HT1080 (cell line): ENCODE measurements at places on chromosomes 11 and 22.

DNA sequence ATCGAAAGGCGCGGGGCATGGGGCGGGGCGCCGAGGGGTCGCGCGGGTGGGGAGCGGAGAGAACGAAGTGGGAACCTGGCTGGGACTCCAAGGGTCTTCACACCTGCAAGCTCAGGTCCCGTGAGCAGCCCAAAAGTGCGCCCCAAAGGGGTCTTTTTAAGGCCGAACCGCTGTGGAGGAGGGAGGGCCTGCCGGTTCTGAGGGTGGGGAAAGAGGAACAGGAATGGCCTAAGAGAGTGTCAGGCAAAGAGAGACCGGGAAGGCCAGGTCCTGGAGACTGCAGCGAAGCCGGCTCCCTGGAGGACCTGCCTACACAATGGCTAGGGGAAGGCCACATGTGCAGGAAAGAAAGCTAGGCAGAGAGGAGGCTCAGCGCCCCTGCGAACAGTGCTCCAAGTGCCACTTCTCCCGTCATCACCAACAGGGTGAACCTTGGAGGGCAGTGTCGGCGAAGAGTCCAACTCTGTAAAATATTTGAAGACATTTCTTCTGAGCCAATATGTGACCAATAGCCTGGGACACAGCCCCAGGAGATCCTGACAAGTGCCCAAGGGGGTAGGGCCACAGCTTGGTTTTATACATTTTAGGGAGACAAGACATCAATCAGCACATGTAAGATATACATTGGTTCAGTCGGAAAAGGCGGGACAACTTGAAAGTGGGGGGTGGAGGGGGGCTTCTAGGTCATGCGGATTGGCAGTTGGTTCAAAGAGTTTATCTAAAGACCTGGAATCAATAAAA, 710 bp upstream of the DGCR2 start:
- no peak for DNase-seq

GRCh38 chr11:3189196-3189843, 24.2 kb upstream of the OSBPL5 start:
- DNase-seq, result no peak

GRCh38 chr11:10865837-10866270, 8.0 kb upstream of the ZBED5 start:
- no peak for DNase-seq

DNA sequence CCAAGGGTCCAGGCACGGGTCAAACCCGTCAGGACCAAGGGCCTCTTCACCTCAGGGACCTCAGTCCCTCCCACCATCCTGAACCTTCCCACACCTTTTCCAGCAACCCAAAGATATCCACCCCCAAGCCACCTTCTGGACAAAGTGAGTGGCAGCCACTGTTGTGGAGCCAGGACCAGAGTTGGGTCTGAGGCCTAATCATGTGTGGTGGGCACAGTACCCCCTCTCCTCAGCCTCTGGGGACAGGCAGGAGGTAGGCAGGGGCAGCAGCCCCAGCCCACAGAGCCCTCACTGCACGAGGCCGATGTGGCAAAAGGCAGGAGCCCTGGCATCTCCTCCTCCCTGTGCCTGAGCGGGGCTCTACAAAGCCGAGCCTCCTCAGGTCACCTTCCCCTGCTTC, 2.5 kb downstream of the KCNJ11 start:
- no peak for DNase-seq

DNA sequence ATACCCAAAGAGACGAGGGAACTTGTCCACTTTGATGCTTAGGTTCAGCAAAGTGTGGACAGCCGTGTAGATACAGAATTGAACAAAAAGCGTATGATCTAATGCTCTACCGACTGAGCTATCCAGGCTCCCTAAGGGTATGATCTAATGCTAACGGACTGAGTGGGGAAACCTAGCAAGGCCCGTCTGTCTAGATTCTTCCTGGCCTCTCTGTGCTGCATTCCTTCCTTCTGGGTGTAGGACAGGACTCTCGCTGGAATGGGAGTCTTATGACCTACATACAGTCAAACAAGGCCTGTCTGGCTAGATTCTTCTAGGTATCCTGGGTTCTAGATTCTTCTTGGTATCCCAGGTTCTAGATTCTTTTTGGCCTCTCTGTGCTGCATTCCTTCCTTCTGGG, 8.4 kb upstream of the SLC15A3 start:
- no peak for DNase-seq

DNA sequence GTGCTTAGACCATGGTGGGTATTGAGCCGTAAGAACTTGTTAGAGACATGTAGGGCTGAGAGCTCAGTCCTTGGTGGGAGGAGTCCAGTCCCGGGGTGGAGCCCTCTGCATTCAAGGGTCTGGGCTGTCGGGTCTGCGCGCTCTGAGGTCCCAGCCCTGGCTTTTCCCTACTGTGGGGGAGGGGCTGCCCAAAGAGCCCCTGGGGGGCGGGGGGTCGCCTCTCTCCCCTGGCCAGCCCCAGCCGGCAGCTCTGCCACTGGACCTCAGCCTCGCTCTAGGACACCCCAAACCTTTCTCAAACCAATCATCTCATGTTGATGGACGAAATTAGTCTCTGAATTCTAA, 1006.4 kb downstream of the BRD1 start:
- no peak for DNase-seq

DNA sequence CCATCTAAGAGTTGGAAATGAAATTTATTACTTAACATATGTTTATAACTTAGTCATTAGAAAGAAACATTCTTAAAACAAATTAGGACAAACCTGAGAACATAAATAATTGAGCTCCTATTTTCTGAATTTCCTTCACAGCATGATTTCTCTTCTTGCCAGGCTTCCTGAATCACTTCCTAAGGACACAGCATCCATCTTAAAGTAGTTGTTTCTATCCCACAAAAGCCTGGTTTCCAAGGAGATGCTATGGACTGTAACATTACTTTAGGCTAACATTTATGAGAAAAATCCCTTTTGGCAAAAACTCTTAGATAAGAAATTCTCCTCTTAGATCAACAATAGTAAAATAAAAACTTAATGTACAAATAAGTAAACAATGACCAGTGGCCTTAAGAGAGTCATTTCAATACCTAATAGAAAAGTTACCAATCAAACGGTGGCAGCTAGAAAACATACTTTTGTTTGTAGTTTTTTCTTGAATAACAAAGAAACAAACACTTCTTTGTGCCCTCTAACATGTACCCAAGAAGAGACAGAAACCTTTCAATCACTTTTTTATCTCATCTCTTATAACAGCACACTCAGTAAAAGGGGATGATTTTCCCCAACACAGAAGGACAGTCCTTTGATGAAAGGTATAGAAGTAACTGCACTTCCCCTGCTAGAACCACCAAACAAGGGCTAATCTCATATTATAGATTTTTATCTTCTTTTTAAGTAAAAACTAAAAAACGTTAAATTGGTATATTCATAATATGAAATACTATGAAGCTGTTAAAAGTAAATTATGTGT, 74.5 kb downstream of the TTC28 start:
- no peak for DNase-seq

- DNase-seq, result no peak
These were observed 77.6 kb downstream of the MYO7A start for GRCh38 chr11:77205467-77206263.

GRCh38 chr11:64173616-64174355, 7.9 kb upstream of the MACROD1 start:
- DNase-seq, result no peak
